Hypothalamus (tissue), 51 donors: ENCODE measurements at places on chromosomes 3 and 15.

DNA sequence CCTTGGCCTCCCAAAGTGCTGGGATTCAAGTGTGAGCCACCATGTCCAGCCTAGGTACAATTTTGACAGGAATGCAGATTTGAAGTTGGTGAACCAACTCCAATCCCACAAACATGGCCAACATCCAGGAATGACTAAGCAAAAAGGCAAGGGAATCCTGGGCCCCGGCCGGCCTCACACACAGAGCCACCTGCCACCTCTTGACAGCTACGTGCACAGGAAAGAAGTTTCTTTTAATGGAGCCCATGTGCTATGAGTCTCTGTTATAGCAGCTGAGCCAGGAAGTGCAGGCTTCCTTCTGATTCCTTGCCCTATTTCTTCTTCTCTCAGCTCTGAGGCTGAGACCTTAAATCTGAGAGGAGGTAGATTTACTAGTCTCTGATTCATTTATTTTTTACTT lies 8.8 kb downstream of the TMEM40 start:
- no peak for DNase-seq

DNA sequence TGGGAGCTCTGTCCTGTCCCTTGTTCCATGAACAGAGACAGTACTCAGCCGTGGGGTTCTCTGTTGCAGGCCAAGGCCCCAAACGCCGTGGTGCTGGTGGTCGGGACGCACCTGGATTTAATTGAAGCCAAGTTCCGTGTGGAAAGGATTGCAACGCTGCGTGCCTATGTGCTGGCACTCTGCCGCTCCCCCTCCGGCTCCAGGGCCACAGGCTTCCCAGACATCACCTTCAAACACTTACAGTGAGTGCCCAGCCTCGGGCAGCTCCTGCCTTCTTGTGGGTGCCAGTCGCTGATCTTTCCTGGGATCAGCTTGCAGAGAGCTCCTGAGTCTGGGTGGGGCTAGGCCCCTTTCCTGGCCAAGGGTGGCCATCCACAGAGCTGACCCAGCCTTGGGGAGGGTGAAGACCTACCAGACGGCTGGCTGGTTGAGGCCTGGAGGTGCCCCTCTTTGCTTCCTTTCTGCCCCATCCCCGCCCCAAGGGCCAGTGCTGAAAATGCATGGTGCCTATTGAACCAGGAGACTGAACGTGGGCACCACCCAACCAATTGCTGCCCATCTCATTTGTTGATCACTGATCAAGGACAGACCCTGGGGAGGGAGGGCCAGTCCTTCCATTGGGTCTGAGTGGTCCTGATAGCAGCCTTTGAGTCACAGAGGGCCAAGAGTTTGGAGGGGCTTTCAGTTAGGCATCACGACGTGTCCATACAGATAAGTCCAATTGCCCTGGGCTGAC lies 106.9 kb downstream of the LRRK1 start:
- no peak for DNase-seq

DNA sequence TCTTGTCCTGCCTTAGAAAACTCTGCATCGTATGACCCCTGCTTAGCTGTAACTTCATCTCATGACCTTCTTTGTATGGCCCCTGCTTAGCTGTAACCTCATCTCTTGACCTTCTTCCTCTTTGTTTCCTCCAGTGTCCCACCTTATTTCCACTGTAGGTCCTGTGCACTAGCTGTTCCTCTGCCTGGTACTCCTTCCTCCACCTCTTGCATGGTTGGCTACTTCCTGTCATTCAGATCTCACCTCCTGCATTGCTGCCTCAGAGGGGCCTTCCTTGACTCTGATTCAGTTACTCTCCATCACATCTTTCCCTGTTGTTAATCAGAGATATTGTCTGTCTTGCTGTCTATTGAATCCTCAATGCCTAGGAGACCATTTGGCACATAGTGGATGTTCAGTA lies 63.2 kb downstream of the PDE8A start:
- no peak for DNase-seq

GRCh38 chr15:96076350-96076749 lies 254.2 kb upstream of the NR2F2 start:
- DNase-seq, result no peak

GRCh38 chr3:10816863-10817253 lies 830 bp downstream of the SLC6A11 start:
- no peak for DNase-seq

DNA sequence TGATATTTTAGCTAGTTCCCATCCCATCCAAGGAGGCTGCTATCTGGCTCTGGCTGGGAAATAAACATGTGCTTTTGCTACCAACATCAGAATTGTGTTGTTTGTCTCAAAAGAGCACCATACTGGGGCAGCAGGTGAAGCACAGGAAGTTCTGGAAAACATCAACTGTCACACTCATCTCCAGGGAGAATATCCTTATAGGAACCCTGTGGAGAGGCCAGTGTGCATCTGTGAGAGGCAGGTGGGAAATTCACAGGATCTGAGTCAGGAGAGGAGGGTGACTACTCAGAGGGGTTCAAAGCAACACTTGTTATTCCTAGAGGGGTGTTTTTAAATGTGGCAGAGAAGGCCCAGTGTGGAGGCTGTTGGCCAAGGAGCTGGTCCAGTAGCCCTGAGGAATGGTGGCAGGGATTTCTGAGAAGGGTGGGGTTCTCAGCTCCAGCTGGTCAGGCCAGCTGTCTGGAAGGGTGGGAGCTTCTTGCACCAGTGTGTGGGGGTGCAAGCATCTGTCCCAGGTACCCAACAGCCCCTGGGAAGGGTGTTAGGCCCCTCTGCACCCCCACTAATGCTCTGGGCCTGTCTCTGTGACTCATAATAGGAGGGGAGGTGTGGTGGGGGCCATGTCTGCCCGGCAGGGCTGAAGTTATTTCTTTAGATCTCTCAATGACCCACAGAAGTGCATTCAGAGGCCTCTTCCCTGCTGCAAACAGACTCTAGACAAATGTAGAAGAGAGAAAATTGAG lies 28.7 kb downstream of the RPSA start:
- no peak for DNase-seq

DNA sequence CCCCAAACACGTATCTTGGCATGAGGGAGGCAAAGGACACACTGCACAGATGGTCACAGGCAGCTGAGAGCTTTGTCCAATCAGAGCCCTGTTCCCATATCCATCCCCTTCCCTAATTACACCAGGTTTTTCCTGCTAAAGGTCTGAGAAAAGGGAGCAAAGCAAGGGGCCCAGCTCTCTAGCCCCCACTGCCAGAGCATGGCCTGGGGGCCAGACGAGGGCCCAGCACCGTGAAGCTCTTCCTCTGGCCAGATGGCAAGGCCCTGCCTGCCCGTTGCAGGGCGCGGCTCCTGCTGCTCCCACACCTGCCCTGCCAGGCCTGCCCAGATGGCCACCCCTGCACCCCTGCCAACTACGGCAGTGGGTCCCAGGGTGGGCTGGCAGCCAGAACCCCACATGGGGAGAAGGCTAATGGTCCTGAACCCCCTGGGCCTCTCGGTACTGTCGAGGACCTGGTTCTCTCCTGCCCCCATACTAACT lies 3.2 kb downstream of the SHF start:
- DNase-seq, result no peak

- DNase-seq, result no peak
Measured at GRCh38 chr3:71685686-71686085, 39.5 kb downstream of the EIF4E3 start.

- DNase-seq, result no peak
Measured at GRCh38 chr15:33150431-33150941, 44.0 kb downstream of the FMN1 start.

- no peak for DNase-seq
Measured at GRCh38 chr3:64627471-64628321, 60.1 kb downstream of the ADAMTS9 start.

GRCh38 chr15:59543721-59544547 lies 67.6 kb upstream of the GCNT3 start:
- DNase-seq, result no peak

DNA sequence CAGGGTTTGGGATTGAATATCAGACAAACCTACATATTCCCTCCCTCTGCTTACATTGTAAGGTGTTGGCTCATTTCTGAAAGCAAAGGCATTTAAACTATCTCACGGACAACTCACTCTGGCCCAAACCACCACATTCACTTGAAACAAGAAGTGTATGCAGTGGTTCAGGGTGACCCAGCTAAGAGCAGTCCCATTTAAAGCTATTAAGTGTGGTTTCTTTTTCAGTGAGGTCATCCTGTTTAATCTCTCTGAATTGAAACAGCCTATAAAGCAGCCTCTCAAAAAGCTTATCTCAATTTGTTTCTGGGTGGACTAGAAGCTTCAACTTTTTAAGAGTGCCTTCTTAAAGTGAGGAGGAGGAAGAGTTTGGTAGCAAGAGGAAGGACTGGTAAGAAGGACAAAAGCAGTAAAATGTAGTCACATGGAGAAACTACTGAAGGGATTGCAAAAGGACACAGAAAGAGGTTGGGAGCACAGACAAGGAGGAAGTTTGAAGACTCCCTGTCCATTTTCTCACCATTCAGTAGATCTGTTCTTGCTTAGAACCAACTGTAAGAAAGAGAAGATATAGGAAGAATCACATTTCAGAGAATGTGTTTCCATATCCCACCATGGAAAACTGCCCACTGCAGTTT lies 151.6 kb downstream of the TMCO5A start:
- DNase-seq, result no peak
